ENCODE measurements at places on chromosomes 6 and 20.

DNA sequence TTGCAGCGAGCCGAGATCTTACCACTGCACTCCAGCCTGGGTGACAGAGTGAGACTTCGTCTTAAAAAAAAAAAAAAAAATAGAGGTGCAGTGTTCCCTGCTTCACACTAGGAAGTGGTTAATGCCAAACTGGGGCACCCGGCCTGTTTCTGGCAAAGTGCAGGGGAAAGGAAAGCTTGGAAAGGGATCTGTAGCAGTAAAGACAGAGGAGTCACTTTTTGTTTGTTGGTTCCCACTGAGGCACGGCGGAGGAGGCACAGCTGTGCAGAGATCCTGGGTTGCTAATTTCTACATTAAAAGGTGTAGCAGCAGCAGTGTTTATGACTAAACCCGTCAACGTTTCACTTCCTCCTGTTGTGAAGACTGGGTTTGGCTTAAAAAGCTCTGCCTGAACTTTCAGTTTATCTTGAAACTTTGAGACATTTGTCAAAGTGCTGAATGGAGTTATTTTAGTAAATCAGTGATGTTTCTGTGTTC lies 125.6 kb downstream of the CARMIL1 start:
- no peak for DNase-seq

DNA sequence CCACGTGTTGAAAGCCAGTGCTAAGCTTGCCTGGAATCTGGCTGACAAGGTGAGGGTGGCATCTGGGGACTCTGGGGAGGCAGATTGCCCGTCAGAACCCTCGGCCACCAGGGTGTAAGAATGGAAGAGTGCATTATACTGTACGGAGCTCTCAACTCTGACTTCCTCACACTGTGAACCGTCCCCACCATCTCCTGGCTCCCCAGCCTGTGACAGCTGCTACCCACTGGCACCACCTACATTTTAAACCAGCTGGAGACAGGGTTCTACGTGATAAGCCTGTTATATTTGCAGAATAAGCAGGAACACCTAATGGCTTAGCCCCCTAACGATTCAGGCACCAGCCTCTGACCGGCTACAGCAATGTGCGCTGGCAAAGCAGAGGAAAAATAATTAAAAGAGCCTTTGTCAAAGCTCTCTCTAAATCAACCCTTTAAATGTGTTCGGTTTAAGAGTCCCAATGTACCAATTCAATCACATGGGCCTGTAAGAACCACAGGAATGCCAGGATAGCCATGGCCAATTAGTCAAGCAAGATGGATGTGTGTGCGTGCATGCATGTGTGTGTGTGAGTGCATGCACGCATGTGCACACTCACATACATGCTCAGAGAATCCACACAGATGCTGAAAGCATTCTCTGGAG lies 89.1 kb upstream of the TAB2 start:
- DNase-seq: no peak

- no peak for DNase-seq
Observed at GRCh38 chr6:36414481-36414880, 27.0 kb upstream of the ETV7 start.

DNA sequence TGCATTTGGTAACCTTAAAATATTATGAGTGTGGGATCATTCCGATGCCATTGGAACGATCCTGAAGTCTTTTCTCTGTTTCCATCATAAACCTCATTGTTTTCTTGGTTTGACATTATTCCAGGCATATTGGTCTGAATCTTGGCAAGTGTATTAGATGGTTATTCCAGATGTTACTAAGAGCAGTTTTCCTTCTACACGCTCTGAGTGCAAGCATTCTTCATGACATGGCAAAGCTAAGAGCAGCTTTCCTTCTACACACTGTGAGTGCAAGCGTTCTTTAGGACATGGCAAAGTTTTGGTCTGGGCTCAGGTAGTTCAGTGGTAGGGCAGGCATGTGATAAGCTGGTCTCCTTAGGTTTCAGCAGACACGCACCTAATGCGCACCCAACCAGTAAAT lies 53.0 kb downstream of the SMOC2 start:
- no peak for DNase-seq

- DNase-seq: no peak
Observed at GRCh38 chr6:16305788-16306187, 67.4 kb downstream of the GMPR start.
